ENCODE measurements at places on chromosomes 13 and 19.

GRCh38 chr13:62767473-62767872, 1351.8 kb upstream of the PCDH20 start:
- no peak for DNase-seq

DNA sequence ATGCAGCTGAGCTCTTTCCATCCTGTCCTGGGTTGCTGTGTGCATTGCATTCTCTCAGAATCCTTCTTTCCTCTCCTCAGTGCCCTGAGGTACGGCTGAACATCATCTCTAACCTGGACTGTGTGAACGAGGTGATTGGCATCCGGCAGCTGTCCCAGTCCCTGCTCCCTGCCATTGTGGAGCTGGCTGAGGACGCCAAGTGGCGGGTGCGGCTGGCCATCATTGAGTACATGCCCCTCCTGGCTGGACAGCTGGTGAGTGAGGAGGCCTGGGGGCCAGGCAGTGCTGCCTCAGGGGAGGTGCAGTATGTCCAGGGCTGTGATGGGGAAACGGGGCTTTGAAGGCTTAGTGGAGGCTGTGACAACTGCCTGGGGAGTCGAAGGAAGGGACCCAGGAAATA, 29.8 kb downstream of the PPP2R1A start:
- DNase-seq: no peak

GRCh38 chr13:78596399-78596735, 7.0 kb downstream of the POU4F1 start:
- no peak for DNase-seq

DNA sequence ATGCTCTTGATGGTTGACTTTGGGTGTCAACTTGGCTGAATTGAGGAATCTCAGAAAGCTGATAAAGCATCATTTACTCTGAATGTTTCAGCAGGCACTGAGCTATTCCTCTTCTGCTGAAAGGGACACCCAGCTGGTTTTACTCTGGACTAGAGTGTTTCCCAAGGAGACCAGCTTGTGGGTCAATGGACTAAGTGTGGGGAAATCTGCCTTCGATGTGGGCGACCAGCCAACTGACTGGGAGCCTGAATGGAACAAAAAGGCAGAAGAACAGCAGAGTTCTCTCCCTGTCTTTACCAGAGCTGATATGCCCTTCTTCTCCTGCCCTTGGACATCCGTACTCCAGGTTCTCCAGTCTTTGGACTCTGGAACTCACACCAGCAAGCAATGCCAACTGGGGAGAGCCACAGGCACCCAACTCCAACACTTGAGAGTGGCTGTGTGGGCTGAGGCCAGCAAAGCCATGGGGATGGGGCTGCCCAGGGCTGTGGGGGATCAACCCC, 32.2 kb downstream of the MRPL57 start:
- no peak for DNase-seq

DNA sequence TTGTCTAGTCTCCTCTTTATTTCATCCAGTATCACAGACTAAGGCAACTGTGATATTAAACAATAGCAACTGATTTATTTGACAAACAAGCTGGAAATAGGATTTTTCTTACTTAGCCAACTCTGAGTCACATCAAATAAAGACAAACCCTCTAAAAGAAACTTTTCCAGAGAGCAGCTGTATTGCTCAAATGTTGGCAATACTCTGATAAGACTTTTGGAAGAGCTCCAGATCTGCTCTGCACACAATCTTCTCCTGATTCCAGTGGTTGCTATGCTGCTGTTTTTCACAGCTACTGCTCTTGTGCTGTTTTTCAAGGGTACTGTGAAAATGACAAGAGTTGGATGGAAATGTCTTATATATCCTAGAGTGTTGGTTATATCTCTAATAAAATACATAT, 1479.2 kb downstream of the SLITRK5 start:
- DNase-seq: no peak

DNA sequence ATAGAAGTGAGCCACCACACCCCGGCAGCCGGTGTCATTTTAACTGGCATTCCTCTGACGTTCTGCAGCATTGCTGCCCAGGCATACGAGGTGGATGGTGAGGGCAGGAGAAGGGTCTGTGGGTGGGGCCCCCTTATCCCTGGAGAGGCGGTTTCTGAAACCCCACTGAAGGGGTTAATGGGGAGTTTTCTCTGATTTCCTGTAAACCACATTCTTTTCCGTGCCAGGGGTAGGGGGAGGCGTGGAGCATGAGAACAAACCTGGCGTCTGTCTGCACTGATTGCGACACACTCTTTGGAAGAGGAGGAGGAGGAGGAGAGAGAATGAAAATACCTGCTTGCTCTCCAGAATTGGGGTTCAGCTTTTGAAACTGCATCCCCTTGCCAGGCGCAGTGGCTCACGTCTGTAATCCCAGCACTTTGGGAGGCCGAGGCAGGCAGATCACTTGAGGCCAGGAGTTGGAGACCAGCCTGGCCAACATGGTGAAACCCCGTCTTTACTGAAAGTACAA, 2.7 kb upstream of the C3 start:
- DNase-seq: no peak

DNA sequence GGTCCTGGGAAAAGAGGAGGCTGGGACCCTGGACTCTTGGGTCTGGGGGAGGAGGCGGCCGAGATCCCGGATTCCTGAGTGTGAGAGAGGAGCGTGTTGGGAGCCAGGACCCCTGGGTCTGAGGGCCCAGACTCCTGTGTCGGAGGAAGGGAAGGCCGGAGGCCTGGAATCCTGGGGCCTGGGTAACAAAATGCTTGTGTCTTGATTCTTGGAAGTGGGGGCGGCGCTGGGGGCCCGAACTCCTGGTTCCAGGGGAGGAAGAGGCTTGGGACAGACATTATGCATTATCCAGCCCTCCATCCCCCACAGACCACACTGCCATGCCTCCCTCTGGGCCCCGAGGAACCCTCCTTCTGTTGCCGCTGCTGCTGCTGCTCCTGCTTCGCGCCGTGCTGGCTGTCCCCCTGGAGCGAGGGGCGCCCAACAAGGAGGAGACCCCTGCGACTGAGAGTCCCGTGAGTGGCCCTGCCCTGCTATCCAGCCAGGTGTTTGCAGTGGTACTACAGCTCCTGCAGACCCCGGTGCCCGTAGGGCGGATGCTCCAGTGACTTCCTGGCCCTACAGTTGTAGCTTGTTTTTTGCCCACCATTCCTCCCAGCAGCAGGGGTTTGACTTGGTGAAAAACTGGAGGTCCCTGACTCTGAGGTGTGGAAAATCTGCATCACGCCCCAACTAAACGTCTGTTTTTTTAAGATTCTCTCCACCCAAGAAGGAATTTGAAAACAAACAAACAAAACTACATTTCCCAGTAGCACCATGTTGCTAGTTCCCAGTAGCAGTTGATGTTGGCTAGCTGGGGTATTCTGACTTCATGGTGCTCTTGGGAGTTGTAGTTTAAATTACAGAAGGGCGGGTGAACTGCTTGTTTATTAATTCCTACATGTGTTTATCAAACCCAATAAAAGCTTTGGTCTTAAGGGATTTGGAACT, 630 bp downstream of the NUCB1 start:
- no peak for DNase-seq

DNA sequence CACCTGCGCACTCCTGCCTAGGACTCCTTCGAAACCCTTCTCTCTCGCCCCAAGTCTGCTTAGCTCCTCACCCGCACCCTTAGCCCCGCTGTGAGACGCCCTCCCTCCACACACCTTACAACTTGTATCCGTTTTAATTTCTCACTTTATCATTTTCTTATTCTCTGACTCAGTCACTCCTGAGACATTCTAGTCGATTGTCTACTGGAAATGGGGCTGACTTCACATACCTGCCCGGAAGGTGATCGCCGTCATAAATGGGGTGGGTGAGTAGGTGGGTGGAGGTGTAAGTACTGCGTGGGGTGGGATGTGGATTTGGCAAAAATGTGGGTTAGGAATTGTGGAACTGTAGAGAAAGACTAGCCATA, 714 bp downstream of the NDFIP2 start:
- no peak for DNase-seq

DNA sequence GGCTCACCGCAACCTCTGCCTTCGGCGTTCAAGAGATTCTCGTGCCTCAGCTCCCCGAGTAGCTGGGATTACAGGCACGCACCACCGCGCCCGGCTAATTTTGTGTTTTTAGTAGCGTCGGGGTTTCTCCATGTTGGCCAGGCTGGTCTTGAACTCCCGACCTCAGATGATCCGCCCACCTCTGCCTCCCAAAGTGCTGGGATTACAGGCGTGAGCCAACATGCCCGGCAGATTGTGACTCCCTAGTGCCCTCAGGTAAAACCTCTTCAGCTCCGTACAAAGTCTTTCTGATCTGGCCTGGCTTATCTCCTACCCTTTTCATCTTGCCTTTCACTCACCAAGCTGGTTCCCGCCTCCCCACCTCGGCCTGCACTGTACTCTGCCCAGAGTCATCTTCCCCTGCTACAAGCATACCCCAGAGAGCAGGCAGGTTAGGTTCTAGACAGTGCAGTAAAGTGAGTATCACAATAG, 15.0 kb downstream of the BICRA start:
- no peak for DNase-seq

GRCh38 chr19:34217952-34218817, 36.2 kb upstream of the GARRE1 start:
- DNase-seq: no peak

GRCh38 chr19:46159418-46160232, 11.6 kb downstream of the IGFL2 start:
- no peak for DNase-seq

DNA sequence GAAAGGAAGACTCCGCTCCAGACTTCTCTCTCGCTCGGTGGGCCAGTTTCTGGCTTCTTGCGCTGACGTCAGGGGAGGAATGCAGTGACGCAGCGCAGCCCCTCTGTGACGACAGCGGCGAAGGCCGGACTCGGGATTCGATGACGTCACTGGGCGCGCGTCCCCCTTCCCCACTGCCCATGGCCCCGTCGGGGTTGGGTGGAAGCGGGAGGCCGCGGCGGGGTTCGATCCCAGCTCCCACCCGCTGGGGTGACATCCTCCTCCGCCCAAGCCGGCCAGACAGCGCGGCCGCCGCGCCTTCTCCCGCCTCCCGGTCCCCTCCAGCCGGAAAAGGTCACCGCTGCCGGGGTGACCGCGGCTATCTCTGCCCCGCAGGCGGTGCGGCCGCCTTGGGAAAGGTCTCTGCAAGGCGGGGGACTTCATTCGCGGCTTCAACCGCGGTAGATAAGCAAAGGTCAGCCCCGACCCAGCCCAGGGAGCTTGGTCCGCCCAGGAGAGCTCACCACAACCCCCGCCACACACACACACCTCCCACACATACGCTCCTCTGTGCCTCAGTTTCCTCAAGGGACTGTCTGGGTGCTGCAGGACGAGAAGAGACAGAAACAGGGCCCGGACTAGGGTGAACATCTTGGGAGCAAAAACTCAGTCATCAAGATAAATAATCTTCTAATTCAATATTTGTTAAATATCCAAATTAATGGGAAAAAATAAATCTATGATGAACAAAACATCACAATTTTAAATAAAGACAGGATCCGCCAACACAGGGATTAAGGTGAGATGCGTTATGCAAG, 844 bp upstream of the RFX1 start:
- DNase-seq: peak; percentile 78

DNA sequence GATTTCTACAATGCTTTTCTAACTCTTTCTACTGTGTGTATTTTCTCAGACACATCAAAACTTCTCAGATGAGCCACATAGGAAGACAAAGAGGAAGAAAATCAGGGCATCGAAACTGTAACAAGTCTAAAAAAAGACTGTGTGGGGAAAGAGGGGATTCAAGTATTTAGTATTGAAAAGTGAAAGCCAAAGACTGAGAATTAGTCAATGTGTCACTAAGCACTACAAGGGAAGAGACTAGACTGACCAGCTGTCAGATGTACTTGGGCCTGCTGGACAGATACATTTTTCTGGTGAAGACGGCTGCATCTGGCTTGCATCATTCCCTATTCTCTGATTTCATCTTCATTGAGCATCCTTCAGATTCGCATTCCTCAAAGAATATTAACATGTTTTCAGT, 25.4 kb downstream of the COMMD6 start:
- DNase-seq: no peak

- DNase-seq: no peak
Measured at GRCh38 chr19:14112051-14112808, 5.3 kb downstream of the PRKACA start.

DNA sequence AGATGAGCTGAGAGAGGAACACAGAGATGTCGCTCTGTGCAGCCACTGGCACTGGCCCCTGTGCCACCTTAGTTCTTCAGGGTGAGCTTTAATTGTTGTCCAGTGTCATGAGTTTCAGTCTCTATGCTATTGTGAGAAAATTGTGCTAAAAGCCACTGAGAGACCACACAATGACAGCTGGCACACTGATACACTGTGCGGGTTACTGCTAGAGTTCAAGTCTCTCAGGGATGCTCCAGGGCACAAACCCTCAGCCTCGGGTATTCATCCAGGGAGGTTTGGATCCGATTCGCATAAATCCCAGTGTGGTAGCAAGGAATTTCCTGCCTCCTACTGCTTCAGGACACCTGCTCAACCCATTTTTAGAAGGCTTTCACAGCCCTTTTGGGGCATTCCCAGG, 68.1 kb upstream of the EDNRB start:
- DNase-seq: no peak

GRCh38 chr19:33806434-33806881, 9.8 kb downstream of the KCTD15 start:
- no peak for DNase-seq

DNA sequence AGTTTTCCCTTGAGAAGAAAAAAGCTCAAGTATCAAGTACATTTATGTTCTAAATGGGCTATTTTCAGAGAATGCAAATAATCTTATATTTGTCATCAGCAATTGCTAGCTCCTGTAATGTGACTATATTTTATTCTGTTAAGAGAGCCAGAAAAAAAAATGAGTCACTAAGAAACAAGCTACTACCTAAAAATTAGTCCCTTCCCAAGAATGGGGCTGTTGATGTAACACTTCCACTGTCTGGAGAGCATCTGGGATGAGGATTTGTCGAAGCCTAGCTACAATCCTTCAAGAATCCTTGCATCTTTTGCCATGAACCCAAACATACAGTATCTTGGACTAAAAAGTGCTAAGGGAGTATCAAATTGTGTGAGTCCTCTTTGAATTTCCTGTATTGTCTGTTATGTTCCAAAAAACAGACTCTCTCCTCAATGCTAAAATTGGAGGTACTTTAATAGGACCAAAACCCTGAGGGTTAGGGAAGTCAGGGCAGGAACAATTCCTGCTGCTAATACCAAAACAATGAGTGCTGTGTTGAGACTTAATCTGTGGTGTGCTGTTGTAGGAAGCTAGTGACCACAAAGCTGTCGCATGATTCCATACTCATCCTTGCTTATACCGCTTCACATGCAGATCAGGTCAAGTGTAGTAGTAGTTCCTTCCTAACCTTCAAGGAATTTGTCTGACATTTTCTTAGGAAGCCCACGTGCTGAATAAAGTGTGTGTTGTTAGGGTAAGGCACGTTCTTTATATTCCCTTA, 4.9 kb upstream of the ZC3H13 start:
- DNase-seq: no peak

Data from NCI-H1048 (cell line).